ENCODE measurements at places on chromosomes 3 and 15. TPM values are rescaled to one million over a fixed set of nuclear protein-coding genes. Genes with fewer than 3 reads are reported as not detected.

Gene RBMS3
- total RNA-seq: 66.8 TPM

- peaks cover 20% of the 10 kb centered on the region for H3K27me3 ChIP-seq
- no peak overlapping the region for H3K4me3 ChIP-seq
- no peak overlapping the region for H3K27ac ChIP-seq
- H3K36me3 ChIP-seq: no peaks in the 10 kb centered on the region
- H3K4me1 ChIP-seq: no peaks in the 10 kb centered on the region
Observed at GRCh38 chr3:88758676-88759075, 348.7 kb upstream of the EPHA3 start.

Gene ZNF445
- 28.2 TPM for total RNA-seq

Gene GPR171
- not detected for total RNA-seq

- H3K27me3 ChIP-seq: no peaks in the 10 kb centered on the region
- DNase-seq: no peak
- H3K36me3 ChIP-seq: peaks cover 43% of the 10 kb centered on the region
- H3K4me3 ChIP-seq: no peak overlapping the region
Observed at GRCh38 chr3:120424506-120424905, 26.3 kb downstream of the FSTL1 start.

GRCh38 chr15:32952901-32953532 lies 235.2 kb downstream of the GREM1 start:
- H3K27ac ChIP-seq: peak overlapping the region; percentile 81
- peaks cover 2% of the 10 kb centered on the region for H3K36me3 ChIP-seq
- no peak for DNase-seq
- no peak overlapping the region for H3K4me3 ChIP-seq
- H3K4me1 ChIP-seq: peaks cover 61% of the 10 kb centered on the region

DNA sequence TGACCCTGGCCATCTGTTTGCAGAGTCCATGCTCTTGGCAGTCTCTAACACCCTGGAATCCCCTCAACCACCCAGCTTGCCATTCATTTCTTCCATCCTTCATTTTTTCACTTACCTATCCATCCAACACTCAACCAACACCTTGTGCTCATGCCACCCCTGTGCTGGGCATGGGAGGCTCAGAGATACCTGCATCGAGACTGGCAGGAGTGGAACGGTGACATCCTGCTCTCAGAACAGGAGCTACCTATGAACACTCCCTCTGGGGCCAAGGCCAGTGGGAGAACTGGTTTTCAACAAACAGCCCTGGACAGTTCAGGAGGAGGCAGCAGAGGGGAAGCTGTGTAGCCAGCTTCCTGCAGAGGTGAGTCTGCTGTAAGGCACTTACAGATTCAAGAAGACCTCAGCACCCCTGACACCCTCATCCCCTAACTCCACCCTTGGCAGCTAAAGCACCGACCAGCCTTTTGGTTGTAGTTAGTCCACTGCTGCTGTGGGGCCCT lies 19.5 kb upstream of the ATP2B2 start:
- H3K27ac ChIP-seq: no peak overlapping the region
- no peaks in the 10 kb centered on the region for H3K4me1 ChIP-seq
- H3K4me3 ChIP-seq: no peak overlapping the region
- no peaks in the 10 kb centered on the region for H3K36me3 ChIP-seq

Gene EXD1
- total RNA-seq: not detected

DNA sequence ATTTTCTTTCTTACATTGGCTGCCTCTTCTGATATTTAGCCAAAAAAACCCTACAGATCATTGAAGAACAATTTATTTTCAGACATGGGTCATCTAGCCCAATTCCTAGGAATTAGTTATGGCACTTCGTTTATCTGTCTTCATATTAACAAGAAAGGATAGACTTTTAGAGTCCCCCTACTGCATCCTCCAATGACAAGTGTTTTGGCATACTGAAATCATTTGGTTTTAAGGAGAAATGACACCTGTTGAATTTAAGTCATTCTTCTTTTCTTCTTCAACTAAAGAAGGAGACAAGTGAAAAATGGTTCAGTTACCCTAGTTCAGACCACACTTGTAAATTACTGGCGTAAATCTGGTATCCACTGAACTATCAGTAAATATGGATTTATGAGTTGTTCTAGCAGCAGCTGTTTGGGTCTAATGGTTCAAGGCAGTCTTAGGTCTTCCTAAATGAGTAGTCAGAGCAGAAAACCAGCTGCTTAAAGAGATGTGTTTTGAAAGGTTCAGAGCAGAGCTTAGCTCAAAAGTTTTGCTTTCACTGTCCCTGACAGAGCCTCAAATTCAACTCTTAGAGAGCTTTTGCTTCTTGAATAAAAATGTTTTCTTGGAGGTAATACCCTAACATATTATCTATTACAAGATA lies 5.6 kb downstream of the VGLL3 start:
- H3K4me1 ChIP-seq: peaks cover 56% of the 10 kb centered on the region
- H3K36me3 ChIP-seq: peaks cover 67% of the 10 kb centered on the region
- DNase-seq: no peak

Gene TLR9
- not detected for total RNA-seq

Data from osteocyte (in vitro differentiated cells).